ENCODE measurements at places on chromosomes 2 and 18.

GRCh38 chr2:166335284-166335683, 40.5 kb downstream of the SCN9A start:
- no peak for DNase-seq

DNA sequence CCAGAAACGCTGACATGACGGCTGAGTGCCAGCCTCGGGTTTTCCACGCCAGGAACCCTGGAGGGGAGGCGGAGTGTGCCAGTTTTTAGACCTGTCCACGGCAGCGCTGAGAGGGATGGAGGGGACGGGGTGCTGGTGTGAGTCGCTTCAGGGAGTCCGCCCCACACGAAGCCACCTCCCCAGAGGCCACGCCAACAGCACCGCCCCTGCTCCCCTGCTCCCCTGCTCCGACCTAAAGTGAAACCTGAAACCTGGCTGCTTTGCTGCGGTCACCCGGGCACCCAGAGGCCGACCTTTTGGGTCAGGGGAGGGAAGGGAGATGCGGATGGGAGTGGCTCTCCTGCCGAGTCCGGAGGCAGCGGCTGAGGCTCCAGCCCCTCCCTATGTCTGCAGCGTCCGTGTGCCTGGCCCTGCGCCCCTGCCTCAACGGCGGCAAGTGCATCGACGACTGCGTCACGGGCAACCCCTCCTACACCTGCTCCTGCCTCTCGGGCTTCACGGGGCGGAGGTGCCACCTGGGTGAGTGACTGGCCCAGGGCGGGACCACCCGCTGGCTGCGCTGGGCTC, 38.1 kb downstream of the SNED1 start:
- peak; percentile 75 for DNase-seq

- no peak for DNase-seq
These were observed 138.1 kb downstream of the BARD1 start for GRCh38 chr2:214671319-214671885.

- no peak for DNase-seq
These were observed 200.6 kb downstream of the WDR7 start for GRCh38 chr18:56851774-56852173.

- no peak for DNase-seq
These were observed 31.8 kb upstream of the KCNE4 start for GRCh38 chr2:223019987-223020717.

- DNase-seq: peak; percentile 78
These were observed 184.8 kb downstream of the NCK2 start for GRCh38 chr2:105929516-105929915.

DNA sequence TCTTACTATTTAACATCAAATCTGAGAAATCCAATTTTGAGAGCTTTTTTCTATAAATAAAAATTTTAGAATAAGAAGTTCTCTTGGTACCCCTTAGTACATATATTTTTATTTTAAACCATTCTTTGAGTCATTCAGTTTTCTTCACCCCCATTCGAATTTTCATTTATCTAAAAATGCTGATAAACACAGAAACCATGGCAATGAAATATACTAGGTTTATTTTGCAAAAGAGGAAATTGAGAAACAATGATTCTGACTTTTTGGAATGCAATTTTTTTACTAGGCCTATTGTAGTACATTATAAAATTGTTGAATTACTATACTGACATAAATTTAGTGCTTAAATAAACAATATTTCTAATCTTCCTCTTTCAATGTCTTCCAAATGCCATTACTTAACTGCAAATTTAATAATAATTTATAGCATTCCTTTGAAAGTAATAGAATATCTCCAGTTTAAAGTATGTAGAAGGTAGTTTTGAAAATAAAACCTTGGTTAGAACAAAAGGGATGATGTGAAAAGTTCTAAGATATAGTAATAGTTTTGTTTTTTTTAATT, 46.3 kb downstream of the TANK start:
- no peak for DNase-seq

DNA sequence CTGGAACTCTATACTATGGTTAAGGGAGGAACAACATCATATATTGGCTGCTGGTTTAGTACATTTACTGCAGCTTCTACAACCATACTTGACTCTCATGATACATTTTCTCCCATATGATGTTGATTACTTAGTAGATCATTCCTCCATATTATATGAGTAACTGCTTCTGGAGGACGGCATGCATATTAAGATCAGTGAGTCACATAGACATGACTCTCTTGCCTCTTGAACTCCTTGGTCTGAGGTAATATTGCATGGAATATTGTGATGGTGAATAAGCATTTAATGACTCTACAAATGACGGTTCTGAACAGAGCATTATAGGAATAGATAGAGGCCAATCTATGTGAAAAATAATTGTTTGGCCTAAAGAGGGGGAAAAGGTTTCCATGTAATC, 418.8 kb upstream of the SPHKAP start:
- no peak for DNase-seq

DNA sequence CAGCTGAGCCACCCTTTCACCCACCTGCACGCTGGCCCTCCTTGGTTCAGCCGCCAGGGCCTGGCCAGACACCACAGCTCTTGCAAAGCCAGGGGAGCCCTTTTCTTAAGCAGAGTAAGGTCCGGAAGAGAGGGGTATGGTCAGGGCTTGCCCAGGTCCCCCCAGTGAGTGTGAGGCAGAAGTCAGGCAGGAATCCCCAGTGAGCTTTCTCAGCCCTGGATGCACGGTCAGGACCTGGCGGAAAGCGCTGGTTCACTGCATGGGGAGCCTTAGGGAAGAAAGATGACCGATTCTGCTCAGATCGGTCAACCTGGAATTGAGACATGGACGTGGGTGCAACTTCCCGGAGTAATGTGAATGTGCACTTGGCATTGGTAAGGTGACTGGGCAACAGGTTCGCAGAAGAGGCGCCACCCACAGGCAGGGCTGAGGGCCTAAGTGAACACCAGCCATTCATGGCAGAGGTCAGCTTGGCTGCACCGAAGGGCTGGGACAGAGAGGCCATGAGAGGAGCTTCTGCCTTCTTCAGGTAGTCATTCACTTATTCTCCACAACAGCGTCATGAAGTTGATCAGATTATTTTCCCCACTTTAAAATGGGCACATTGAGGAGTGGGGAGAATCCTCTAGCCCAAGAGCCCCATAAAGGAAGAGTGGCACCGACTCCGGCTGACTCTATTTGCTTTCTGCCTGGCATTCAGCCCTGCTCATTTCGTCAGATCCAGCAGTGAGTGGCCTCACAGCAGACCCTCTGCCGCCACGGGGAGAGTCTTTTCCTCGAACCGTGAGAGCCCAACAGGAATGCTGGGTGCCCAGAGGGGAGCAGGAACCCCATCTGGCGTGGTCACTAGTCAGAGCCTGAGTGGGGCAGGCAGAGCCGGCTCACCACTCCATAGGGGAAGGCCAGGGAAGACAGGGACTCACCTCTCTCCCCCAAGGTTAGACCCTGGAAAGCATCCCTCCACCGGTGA, 35.8 kb downstream of the SCTR start:
- no peak for DNase-seq

DNA sequence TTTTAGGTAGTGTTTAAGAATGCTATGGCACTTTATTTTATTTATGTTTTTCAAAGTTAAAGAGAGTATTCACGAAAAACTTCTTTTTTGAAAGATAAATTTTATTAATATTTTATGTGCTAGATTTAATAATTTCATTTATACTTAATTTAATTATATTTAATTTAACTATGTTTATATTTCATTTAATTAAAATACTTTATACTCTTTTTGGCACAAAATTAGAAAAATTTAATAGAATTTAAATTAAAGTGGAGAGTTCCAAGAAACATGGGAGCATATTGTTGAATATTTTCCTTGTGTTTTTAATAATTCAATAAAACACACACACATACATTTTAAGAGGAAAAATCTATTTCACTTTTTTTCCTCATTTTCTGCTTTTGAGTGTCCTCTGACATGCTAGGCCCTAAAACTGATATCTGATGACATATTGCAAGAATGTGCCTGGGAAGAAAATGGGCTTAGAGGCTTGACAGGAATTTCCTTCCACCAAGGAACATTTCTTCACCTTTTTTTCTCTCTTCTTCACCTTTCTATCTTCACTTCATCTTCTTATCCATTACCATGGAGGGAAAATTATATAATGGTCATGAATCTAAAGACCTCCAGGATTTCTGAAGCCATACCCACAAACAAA, 15.4 kb downstream of the ARHGAP28 start:
- no peak for DNase-seq

GRCh38 chr2:197453914-197454398, 604 bp downstream of the COQ10B start:
- DNase-seq: peak; percentile 24

DNA sequence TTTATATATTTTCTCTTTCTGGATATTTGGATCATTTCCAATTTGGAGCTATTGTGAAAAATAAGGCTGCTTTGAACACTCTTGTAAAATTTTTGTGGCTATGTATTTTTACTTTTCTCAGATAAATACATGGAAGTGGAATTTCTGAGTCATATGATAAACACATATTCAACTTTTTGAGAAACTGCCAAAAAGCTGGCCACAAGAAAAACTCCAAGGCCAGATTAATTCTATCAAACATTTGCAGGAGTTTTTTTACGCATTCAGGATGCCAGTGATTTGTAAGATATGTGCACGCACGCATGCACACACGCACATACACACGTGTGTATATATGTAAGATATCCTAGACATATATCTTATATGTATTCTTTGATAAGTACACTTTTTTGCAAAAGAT, 477.5 kb upstream of the SPHKAP start:
- no peak for DNase-seq

DNA sequence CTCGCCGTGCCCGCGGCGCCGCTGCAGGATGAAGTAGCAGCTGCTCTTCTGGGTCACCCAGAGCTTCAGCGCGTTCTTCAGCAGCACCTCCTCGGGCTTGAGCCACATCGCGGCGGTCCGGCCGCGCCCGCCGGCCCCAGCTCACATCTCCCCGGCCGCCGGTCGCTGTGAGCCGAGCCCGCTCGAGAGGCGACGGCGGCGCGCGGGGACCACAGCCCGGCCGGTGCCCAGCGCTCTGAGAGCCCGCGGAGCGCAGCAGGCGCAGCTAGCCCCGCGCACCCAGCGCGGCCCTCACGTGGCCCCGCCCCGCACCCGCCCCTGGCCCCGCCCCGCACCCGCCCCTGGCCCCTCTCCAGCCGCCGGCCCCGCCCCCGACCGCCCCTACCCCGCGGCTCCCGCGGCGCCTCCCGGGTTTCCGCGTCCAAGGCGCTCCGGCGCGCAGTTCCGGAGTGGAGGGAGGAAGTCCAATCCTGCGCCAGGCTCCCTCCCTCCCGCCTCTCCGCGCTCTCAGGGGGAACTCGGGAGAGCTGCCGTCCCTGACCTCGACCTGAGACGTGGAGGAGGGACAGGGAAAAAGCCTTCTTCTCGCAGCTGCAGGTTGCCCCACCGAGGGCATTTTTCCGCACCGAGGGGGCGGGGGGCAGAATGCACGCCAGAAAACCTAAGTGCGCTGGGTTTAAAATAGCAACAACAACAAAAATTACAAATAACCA, at the start of gene TBC1D8:
TSS of gene TBC1D8 (minus strand) at position 237 of the 713 bp plus-strand sequence. CDS start at position 108, 129 bp downstream.
- DNase-seq: peak; percentile 56

- no peak for DNase-seq
These were observed 137.0 kb downstream of the BCL11A start for GRCh38 chr2:60416221-60417008.

GRCh38 chr2:125330133-125330532, 1305.0 kb downstream of the CNTNAP5 start:
- no peak for DNase-seq

- DNase-seq: no peak
These were observed 177.7 kb upstream of the GULP1 start for GRCh38 chr2:188114014-188114413.

DNA sequence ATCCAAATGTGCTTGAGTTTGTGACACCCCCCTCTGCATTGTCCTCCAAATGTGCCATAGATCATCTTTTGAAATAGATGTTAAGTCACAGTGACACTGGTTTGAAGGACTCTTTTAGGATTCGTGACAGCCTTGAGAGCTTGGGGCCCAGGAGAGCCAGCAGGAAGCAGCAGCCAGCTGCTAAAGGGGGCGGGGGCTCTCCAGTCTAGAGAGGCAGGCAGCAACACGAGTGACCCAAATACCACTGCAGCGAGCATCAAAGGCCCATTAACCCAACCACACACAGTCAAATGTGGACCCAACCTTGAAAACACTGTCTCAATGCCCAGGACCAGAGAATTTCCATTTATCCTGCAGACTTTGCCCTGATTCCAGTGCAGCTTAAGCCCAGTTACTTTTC, 75.6 kb downstream of the ZBTB7C start:
- DNase-seq: no peak

DNA sequence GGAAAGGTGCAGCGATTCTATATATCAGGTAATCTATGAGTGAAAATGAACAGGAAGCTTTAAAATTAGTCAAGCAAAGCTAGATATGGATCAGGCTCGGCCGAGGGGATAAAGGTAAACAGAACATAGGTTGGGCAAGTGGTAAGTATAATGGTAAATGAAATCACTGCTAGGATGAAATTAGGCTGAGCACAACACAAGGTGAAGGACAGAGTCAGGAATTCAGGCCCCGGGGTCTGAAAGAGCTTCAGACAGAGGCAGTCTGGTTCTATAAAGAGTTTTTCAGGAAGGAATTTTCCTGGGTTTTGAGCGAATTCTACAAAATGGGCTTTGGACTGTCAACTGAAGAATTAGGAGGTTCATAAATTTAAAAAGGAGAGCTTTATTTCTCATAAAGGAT, 513.2 kb upstream of the CDH2 start:
- no peak for DNase-seq

GRCh38 chr2:61807036-61807757, 46.7 kb downstream of the FAM161A start:
- DNase-seq: no peak

- no peak for DNase-seq
These were observed 87.6 kb upstream of the TEX51 start for GRCh38 chr2:126811101-126811500.

All from activated CD8-positive, alpha-beta T cell treated with anti-CD3 and anti-CD28 coated beads for 36 hours (primary cell).